ENCODE measurements at places on chromosomes 11 and 22.
A peak's percentile ranks its signal among the peaks of the same experiment; 100 is the strongest.

GRCh38 chr22:48881326-48881980, 946.2 kb downstream of the BRD1 start:
- no peak for DNase-seq

GRCh38 chr11:2156416-2157182, 4.4 kb downstream of the INS start:
- peak; percentile 17 for DNase-seq

DNA sequence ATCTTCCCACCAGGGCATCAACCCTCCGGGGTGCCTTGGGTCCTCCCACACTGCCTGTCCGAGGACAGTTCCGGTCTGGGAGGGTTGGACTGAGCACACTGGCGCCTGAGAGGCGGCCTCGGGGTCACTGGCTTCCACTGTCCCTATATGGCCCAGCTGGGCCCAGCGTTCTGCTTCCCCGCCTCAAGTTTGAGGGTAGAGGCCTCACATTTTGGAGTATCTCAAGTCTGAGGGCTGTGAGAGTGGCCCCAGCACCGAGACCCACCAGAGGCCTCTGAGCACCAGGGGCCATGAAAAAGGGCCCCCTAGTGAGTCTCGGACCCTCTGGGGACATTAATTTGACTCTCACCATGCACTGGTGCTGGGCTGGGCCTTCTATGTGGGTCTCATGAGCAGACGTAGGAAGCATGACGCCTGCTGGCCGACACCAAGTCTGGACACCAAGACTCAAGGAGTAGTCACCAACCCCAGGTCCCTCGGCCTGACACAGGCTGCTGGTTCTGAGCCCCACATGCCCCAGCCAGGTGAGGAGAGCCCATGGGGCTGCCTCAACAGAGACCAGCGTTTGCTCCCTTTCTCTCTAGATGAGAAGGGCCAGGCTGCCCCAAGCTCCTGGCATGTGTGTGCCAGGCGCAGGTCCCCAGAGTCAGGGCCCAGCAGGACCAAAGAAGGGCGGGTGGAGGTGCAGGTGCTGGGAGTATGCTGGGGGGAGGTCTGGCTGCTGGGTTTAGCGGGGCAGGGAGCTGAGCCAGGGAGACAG, 27.5 kb downstream of the ARVCF start:
- no peak for DNase-seq

DNA sequence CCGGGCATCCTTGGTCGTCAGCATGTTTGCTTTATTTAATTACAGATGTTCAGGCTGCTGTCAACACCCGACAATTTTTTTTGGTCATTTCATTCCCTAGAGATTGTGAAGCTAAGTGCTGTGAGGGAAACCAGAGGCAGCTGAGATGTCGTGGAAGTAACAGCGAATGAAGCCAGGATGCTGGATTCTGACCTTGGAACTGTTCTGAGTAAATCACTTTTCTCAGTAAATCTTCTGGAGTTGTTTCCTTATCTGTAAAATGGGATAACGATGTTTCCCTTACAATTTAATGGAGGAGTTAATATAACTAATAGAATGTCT, 390 bp upstream of the CKAP5 start:
- DNase-seq = no peak

DNA sequence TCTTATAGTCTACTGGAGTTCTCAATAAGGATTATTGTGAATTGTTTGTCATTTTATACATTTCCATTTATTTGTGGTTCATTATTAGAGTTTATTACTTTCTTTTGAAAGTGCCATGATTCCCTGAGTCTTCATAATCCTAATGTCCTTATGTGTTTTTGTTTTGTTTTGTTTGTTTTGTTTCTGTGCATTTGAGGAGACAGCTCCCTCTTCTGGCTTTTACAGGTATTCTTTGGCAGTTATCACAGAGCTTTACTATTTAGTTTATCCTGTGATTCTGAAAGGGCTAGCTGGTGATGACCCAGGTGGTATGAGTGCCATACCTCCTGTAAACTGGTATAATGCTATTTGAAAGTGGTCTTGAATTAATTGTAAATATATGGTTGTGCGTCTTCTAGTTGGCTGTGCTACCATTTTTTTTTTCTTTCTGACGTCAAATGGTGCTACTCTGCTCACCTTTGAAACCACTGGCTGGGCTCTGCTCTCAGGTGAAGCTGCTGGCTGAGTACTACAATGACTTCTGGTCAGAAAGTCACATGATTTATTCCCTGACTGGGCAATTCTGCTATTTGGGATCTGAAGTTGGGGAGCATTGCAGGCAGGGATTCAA, 751.2 kb downstream of the JRKL start:
- DNase-seq = no peak

DNA sequence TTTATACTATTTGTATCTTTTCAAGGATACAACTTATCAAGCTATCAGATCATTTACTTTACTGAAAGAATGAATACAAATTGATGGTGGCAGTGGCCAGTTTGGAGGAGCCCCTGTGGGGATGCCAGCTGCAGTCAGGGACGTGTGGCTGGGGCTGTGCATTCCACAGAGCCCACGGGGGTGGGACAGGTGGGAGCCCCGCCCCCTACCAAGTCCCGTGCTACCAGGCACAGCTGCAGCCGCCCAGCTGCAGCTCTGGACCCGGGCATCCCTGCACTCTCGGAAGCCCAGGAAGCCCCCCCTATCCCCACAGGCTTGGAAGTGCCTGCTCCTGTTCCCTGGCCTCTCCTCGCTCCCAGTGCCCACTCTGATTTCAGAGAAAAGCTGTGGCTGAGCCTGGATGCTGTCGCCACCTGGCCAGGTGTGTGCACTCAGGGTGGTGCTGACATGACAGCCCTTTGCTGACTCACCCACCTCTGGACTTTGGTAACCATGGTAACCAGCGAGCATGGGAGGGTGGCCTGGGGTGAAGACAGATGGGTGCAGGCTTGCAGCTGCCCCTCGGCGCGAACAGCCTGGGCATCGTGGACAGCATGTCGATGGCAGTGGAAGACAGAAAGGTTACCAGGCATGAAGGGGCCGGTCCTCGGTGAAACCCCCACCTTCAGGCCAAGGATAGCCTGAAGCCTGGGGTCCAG, 138.1 kb downstream of the SBF2 start:
- no peak for DNase-seq

Measured in activated T-helper 1 cell treated with Interleukin-2 at 50 U/mL for 16 hours (primary cell).